NCI-H1930 (cell line): ENCODE measurements at places on chromosomes 13 and 19.
A peak's percentile ranks its signal among the peaks of the same experiment; 100 is the strongest.

GRCh38 chr19:3124630-3125029 is 11.2 kb upstream of the GNA15 start:
- DNase-seq: no peak

GRCh38 chr19:34269489-34269888 is 15.1 kb downstream of the GARRE1 start:
- DNase-seq: no peak

DNA sequence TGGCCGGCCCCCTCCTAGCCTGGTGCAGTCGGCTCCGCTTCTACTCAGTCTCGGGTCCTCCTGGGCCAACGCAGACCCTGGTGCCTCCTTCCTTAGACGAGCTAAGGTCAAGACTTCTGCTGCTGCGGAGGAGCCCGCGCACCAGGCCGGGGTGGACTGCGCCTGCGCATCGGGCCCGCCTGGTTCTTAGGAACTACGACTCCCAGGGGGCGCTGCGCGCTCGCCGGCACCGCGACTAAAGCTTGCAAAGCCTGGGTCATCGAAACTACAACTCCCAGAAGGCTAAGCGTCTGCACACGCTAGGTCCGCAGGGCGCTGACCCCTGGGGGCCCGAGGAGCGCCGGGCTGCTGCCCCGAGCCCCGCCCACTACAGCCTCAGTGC is at the start of gene ZNF835:
TSS of gene ZNF835 (minus strand) at position 145 of the 382 bp plus-strand sequence. CDS start 6,559 bp downstream, outside the sequence.
- DNase-seq: peak; percentile 89

- no peak for DNase-seq
Observed at GRCh38 chr13:46866150-46866549, 30.7 kb downstream of the HTR2A start.

GRCh38 chr13:33931397-33932311 is 113.7 kb downstream of the RFC3 start:
- DNase-seq: peak; percentile 26

GRCh38 chr19:19061506-19061905 is 2.3 kb upstream of the SLC25A42 start:
- no peak for DNase-seq

- no peak for DNase-seq
Observed at GRCh38 chr19:50255115-50255514, 51.7 kb downstream of the MYH14 start.

GRCh38 chr13:31912647-31913401 is 118.8 kb upstream of the FRY start:
- DNase-seq: no peak
